ENCODE measurements at places on chromosomes 6 and 20.

DNA sequence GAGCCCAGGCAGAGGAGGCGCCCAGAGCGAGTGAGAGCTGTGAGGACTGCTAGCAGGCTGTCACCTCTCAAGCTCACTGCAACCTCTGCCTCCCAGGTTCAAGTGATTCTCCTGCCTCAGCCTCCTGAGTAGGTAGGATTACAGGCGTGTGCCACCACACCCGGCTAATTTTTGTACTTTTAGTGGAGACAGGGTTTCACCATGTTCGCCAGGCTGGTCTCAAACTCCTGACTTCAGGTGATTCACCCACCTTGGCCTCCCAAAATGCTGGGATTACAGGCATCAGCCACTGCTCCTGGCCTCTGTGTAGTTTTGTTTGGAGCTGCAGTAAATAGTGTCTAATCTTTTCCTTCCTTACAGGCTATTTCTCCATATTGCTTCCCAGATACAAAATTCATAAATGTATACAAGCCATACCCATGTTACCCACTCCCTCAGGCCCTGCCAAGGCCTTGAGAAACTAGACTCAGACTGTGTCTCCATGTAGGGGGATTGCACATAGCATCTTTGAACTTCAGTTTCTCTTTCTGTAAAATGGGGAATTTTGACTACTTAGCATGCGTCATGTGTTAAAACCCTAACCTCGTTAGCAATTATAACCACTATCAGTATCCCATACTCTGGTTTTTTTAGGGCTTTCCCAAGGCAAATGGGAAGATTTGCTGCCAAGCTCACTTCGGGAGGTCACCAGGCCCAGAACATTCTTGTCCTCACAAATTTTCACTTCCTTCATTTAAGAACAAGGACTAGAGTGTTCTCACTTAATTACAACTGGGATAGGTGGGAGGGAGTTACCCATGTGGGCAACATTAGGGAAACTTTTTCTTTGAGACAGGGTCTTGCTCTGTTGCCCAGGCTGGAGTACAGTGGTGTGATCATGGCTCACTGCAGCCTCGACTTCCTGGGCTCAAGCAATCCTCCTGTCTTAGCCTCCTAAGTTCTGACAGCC lies 67.3 kb upstream of the DDR1 start:
- DNase-seq: no peak

DNA sequence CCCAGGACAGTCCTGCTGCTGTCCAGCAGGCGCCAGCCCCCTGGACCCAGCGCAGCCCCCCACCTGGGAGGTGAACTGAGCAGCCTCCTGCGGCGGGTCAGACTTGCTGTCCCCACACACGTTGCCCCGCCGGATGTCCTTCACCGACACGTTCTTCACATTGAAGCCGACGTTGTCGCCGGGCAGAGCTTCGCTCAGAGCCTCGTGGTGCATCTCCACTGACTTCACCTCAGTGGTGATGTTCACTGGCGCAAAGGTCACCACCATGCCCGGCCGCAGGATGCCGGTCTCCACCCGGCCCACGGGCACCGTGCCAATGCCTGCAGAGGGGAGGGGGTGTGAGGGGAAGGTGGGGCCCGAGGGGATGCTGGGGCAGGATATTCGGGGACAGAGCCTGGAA lies 8.5 kb downstream of the EEF1A2 start:
- DNase-seq: no peak

DNA sequence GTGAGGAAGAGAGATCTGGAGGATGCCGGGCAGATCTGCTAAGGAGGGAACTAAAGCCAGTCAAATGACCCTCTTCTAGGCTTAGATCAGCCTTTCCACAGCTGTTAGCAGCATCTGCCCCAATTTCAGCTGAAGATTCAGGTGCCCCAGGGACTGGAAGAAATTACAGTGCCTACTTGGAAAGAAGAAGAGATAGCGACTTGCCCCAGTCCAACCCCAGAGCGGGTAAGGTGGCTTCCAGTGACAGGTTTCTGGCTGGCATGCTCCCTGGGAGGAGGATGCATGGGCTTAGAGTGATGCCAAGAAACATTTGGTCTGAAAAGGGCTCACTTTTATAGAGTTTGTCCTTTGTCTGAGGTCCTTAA lies 620 bp downstream of the TJAP1 start:
- DNase-seq: no peak

DNA sequence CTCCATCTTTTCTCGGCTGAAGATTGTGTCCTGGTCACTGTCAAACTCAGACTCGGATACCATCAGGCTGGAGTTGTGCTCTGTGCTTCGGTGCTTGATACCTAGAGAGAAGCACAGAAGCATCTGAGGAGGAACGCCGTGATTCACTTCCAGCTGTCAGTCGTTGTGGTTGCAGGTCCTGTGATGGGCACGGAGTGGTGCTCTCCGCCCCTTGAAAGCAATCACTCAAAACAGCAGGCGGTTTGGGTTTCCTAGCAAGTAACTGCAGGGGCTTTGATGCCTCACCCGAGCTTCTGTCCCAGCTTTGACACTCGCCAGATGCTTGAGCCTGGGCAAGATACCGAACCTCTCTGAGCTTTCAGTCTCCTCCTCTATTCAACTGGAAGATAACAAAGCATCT lies 52.5 kb downstream of the ALDH5A1 start:
- DNase-seq: no peak

DNA sequence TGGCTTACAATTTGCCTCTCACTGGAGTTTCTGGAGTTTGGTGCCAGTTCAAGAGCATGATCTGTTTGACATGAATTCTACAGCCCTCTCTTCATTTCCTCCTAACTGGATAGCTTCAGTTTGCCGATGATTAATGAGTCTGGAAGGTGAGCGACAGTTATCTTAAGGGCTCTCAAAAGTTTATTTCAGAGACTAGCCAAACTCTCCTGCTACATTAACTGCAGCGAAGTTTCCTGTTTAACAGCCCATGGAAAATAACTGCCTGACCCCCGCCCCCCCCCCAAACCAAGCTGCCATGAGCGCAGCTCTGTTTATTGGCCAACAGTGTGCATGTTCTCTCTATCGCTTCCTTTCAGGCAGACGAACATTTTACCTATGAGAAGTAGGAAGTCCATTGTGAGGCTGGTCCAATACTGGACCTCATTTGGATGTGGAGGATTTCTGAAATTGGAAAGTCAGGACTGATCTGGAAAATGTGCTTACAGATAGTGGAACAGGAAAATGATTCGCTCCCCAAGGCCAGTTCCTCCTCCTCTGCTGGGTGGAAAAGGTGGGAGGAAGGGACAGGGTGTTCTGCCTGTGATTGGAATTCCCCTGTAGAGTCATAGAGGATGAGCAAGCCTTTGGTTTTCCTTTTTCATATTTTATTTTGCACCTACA lies 522.2 kb upstream of the JAG1 start:
- DNase-seq: no peak

GRCh38 chr6:71489736-71490135 lies 201.1 kb downstream of the OGFRL1 start:
- no peak for DNase-seq

DNA sequence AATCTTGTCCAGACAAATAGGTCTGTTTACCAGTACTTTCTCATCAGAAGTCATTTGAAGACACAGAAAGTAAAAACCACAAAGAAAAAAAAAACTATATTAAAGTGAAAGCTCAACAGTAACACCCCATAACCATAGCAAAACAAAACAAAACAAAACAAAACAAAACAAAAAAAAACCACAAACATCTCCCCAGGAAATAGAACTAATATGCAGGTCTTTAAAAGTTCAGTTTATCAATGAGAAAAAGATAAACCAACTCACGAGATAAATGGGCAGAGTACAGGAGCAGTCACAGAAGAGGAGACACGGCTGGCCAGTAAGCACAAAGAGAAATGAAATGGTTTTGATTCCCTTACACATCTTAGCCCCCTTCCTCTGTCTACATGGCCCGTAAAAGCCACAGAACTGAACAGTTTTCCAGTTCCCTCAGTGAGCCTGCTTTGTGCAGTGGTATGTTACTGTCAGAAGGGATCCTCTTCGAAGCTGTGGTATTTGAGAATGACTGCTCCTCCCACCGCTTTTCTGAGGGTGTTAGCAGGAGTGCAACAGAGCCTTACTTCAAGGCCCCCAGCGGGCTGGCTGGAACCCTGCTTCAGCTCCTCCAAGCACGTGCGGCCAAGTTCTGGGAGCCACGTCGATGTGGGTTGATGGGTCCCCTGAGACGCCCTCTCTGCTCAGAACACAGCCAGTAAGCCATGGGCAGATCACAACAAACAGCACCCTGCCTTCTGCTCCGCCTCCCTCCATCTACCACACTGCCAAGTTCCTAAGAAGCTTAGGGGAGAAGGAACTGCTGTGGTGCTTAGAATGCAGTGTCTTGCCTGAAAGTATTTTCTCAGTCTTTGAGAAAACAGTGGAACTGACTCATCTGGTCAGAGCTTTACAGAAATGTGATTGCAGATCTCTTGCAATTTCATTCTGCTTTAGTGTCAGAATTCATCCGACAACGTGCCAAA lies 14.0 kb downstream of the UST start:
- DNase-seq: no peak

- no peak for DNase-seq
These were observed 68.7 kb downstream of the RNF217 start for GRCh38 chr6:125030969-125031368.

DNA sequence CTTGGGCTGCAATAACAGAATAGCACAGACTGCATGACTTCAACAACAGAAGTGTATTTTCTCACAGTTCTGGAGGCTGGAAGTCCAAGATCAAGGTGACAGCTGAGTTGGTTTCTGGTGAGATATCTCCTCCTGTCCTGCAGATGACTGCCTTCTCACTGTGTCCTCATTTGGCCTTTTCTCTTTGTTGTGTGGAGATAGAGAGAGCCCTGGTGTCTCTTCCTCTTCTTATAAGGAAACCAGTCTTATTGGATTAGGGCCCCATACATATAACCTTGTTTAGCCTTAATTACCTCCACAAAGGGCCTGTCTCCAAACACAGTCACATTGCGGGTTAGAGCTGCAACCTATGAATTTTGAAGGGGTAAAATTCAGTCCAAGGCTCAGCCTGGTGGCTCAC lies 57.0 kb upstream of the BMP6 start:
- DNase-seq: no peak

- DNase-seq: no peak
These were observed 75.9 kb downstream of the EDN3 start for GRCh38 chr20:59376109-59376841.

DNA sequence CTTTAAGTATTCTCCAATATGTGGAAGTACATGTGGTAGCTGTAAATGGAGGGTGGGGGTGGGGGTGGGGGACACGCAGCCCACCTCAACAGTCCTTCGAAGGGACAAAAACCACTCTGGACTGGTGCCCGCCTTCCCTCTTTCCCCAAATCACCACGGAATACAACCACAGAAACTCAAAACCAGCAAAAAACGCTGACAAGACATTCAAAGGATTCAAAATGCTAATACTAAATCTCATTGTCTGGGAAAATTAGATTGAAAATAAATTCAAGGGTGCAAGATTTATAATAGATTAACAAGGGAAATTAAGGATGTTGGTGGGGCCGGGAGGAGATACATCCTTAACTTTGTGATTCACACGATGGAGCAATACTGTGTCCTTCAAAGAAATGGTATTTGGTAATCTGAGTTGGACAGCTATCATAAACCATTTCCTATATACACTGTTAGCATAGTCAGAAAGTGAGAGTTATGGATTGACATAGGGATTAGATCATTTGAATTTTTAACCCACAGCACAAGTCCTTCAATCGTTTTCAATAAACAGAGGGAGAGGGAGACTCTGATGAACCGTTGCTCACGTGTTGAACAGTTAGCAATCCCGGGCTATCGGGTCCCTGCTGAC lies 766 bp upstream of the TBC1D22B start:
- no peak for DNase-seq

DNA sequence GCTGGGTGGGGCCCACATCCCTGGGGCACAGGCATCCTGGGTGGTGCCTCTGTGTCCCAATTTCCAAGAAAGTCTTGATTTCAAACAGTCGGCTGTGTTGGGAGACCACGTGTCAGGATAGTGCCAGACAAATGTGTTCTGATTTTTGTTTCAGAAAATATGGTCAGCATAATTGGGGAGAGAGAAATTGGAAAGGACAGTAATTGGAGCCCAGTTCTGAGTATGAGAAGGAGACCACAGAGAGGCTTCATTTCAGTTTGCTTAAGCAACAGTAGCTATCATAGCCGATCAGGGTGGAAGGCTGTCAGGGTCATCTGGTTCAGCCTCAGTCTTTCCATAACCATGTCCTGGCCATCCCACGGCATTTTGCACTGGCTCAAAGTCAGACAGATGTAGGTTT lies 220.7 kb downstream of the CDC5L start:
- no peak for DNase-seq

- DNase-seq: no peak
These were observed 98.3 kb downstream of the CDC5L start for GRCh38 chr6:44485601-44486401.

DNA sequence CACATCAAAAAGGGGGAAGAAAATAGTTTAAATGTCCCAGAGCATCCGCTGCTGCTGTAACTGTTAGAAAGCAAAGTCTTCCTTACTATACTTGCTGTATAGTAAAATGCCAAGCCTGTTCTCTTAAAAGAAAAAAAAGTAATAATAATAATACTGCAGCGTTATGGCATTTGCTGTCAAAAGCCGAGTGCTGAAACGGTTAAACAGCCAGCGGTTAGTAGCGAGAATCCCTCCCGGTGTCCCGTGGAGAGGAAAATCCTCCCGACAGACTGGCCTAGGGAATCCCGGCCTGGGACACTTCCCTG lies 19.5 kb upstream of the NFATC2 start:
- DNase-seq: no peak
